Neuronal stem cell (in vitro differentiated cells): ENCODE measurements at places on chromosomes 1 and 21.
A peak's percentile ranks its signal among the peaks of the same experiment; 100 is the strongest.

DNA sequence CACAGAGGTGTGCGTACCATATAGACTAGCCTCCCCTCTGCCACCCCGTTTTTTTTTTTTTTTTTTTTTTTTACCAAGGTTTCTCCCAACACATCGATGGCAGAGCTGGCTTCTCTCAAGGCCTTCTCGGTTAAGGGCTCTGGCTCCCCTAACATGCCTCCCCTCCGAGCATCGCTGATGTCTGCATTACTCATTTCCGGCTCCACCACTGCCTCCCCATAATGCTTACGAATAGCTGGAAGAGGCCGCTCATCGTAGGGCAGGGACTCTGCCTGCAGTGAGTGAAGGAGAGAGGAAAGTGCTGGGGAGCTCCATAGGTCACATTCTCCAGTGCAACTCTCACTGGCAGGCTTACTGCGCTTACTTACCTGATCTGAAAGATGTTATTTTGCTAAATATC lies 20.6 kb downstream of the CEP104 start:
- no peak for DNase-seq

GRCh38 chr1:84297546-84298244 lies 3.8 kb upstream of the SAMD13 start:
- DNase-seq = no peak

- no peak for DNase-seq
Observed at GRCh38 chr1:90193116-90193515, 198.2 kb downstream of the ZNF326 start.

DNA sequence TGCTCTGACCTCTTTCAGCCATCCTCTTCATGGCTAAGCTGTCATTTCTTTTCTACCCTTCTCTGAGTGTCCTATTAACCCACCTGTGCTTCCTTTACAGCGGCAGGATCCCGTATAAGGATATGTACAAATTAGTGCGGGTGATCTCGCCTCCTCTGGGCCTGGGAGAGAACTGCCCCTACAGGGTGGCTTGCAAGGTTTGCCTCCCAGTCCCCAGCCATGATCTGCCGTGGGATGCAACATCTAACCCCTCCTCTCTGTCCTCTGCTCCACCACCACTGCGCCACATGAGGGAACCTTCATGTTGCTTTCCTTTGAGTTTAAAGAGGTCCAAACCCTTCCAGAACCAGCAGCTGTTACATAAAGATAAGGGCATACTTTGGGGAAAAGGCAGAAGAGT lies 282.2 kb downstream of the ZNF648 start:
- no peak for DNase-seq

- no peak for DNase-seq
Observed at GRCh38 chr1:195218428-195219212, 1389.6 kb downstream of the KCNT2 start.

GRCh38 chr1:229094476-229095311 lies 176.2 kb upstream of the RAB4A start:
- DNase-seq = no peak

- no peak for DNase-seq
Observed at GRCh38 chr1:150925080-150925479, 1.1 kb upstream of the SETDB1 start.

- DNase-seq = no peak
Observed at GRCh38 chr1:203425663-203425975, 50.0 kb upstream of the PRELP start.

GRCh38 chr1:4655674-4656532 lies 1.5 kb downstream of the AJAP1 start:
- DNase-seq = peak; percentile 70

DNA sequence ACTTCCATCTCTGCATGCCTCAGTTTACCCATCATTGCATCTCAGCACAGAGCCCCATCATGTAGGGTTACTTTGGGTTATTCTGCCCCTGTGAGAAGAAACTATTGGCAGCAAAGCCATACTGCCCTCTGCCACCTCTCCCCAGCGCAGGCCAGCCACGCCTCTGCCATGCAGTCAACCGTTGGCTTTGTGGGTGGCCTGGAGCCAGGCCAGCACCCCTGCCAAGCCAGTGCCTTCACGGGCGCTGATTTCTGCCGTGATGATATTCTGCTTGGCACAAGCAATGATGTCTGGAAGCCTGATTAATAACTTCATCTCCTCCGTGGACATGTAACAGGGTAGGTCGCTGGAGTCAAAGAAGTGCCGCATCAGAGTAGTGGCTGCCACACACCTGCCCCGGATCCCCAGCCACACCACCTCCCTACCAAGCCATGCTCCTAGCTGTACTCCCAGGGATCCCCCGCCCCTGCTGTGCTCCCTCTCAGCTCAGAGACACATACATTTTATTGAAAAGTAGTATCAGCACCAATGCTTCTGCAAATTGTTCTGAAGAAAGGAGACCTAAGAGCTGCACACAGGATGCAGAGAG lies 15.0 kb upstream of the CEP85 start:
- DNase-seq = no peak

DNA sequence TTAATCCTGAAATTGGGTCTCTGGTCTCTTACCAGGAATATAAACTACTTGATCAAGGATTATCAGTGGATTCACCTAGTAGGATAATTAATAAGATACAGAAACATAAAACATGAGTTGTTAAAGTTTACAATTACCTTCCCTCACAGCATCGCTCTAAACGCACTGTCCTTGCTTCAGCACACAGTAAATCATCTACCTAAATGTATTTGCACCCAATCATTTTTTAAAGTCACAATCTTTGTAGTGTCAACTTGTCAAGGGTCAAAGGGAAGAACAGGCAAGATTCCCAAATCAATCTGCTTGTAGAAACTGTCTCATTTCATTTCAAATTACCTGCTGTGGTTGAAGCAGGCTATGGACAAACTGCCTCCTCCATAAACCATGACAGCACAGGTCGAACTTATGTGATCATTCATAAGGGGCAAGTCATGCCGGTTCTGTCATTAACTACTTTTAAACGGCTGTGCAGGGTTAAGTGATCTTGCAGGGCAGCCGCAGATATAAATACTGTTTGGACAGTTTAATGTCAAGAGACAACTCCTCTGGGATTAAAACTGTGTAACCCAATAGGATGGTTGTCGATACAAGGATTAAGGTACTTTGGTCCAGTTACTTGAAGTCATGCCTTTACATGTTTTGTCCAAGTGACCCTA lies 93.6 kb downstream of the ZNF281 start:
- DNase-seq = no peak

DNA sequence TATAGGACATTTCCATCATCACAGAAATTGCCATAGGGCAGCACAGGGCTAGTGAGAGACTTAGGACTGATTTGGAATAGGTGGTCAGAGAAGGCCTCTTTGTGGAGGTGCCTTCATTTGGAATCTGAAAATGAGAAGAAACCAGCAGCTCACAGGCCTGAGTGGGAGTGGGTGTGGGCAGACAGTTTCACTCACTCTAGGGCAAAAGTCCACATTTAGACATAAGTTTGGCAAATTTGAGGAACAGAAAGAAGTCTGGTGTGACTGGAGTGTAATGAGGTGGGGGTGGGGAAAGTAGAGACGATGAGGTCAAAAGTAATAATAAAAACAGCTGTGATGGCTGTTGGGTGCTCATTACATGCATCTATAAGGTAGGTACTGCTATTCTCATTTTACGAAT lies 22.4 kb upstream of the BCAR3 start:
- DNase-seq = no peak

DNA sequence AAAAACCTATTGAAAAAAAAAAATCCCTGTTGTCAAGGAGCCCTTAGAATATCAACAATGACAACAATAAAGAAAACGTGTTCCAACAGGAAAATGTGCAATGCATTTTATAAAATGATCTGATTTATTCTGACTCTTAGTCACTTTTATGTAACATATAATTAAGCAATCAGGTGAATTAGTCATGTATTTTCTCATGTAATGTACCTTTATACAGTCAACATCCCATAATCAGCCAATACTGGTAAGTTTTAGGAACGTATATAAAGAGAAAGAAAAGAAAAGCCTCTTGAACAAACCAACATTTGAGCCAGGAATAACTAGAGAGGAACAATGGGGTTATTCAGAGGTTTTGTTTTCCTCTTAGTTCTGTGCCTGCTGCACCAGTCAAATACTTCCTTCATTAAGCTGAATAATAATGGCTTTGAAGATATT lies at the start of gene CLCA4:
Gene CLCA4 (plus strand): TSS at position 292 of the 435 bp plus-strand sequence. CDS start 42 bp downstream, at position 334.
- no peak for DNase-seq

- DNase-seq = no peak
Observed at GRCh38 chr1:61604261-61604660, 120.7 kb downstream of the TM2D1 start.

GRCh38 chr1:180947499-180947885 lies 34.8 kb downstream of the KIAA1614 start:
- no peak for DNase-seq

DNA sequence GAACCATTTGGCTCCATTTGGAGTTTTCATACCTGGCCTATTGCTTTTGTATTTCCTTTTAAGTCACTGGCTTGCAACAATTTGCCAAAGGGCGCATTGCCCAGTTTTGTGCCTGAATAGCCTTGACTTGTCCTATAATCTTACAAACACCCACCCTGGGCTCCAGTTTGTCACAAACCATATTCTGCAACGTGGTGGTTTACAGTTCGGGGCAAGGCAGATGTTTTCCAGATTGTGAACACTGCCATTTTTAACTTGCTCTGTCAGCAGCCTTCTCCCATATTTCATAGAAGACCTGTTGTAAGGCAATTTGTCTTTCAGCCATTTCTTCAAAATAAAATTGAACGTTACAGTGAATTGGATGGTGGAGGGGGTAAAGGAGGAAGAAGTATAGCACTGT lies 53.2 kb upstream of the UBE2U start:
- no peak for DNase-seq

DNA sequence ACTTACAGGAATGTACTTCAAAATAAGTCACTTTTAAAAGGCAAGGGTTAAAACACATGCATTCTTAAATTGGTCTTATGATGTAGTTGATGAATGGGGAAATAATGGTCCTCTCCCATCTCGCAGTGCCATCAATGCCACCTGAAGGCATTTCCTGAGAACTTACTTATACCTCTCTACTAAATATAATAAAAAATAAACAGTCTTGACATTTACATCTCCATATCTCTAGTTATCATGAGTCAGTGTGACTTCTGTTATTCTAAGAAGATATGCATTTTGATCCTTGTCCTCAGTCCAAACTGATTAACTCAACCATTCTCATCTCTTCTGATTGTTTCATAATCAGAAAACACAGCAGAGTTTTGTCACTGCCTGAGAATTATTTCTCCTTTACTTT lies 253.9 kb downstream of the USH2A start:
- no peak for DNase-seq

DNA sequence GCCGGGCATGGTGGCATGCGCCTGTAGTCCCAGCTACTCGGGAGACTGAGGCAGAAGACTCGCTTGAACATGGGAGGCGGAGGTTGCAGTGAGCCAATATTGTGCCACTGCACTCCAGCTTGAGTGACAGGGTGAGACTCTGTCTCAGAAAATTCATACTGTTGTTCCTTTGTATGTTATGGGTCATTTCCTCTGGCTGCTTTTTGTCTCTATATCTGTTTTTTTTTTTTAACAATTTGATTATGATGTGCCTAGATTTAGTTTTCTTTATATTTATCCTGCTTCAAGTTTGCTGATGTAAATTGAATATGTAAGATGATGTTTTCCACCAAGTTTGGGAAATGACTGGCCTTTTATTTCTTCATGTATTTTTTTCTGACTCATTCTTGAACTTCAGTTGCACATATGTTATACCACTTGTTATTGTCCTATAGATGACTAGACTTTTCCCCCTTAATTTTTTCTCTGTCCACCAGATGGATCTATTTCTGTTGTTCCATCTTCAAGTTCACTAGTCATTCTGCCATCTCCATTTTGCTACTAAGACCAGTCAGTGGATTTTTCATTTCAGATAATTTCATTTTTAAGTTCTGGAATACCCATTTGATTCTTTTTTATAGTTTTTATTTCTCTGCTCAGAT lies 173.5 kb downstream of the GALNT2 start:
- no peak for DNase-seq

GRCh38 chr1:93549811-93550210 lies 101.9 kb downstream of the FNBP1L start:
- no peak for DNase-seq

DNA sequence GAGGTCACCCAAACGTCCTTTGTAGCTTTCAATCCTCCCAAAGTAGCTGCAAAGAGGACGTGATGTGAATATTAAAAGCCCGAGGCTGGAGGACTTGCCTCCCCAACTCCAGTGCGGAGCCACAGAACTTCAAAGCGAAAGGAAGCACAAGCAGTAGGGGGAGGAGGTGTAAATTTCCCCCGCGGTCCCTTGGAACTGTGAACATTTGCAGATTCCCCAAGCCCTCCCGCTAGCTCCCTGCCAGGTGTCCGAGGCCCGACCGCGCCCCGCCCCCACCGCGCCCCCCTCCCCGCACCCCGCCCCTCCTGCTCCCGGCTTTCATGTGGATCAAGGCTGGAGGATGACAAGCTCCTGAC lies 41.5 kb upstream of the HAO2 start:
- no peak for DNase-seq

- DNase-seq = no peak
Observed at GRCh38 chr1:58312971-58313563, 233.5 kb downstream of the OMA1 start.

- DNase-seq = no peak
Observed at GRCh38 chr1:52852854-52853253, 10.3 kb downstream of the ZYG11A start.

DNA sequence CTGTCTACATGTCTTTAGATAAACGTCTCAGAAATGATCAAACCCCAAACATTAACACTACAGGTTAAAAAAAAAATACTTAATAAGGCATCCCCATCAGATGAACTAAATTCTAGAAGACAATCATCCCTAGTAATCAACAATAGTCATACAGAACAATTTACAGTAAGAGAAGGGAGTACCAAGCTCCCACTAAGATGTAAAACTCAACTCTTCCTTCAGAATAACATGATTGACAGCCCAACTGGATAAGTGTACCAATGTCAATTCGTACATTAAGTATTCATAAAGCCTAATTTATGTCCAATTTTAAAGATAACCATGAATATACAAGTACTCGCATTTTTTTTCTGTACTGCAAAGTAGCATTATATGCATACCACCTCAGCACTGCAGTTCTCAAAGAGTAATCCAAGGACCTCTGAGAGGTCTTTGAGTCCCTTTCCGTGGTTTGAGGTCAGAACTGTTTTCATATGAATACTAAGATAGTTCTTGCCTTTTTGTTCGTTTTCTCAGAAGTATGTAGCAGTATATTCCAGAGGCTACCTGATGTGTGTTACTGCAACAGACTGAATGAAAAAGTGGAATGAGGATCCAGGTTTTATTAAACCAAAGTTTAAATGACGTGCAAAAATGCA lies 6.6 kb downstream of the SCAF4 start:
- DNase-seq = no peak
